Effector CD8-positive, alpha-beta T cell (primary cell): ENCODE measurements at places on chromosomes 12 and 14.
A peak's percentile ranks its signal among the peaks of the same experiment; 100 is the strongest.

- DNase-seq: no peak
These were observed 701.2 kb upstream of the TBX3 start for GRCh38 chr12:115385141-115385540.

GRCh38 chr14:38404616-38405015, 148.7 kb upstream of the CLEC14A start:
- no peak for DNase-seq

DNA sequence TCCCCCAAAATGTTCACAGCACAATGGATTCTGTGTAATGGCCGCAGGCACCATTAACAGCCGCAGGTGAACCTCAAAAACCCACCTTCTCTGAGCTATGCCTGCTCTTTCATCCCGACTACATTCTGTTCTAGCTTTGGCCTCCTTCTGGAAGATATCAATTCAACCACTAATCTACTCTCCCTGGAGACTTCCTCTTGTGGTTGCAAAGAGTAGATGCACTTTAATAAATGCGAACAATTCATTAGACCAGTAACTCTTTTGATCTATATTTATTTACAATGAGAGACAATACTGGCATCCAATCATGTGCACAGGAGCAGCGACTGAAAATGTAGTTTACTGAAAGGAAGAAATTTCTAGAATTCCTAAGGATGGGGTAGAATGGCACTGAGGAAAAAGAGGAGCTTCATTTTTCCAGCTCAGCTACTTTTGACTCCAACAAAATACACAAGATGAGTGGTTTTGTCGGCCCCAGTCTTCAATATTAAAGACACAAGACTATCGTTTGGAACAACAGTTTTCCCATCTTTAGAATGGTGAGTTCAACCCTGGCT, 5.3 kb downstream of the GRIN2B start:
- no peak for DNase-seq

DNA sequence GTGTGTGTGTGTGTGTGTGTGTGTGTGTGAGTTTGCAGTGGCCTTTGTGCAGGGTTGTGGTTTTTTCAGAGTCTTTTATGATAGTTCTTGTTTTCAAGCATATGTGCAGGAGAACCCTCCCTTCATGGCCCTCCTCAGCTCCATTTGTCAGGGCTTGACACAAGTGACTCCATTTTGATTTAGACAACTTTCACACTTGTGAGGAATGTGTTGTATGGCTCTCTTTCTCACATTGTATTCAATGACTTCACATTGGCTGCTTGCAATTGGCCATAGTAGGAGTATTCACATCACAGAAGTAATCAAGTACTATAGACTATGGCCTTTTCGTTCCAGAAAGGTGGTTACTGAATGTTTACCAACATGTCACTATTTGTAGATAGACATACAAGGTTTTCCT, 133.1 kb downstream of the SLC38A1 start:
- DNase-seq: no peak

DNA sequence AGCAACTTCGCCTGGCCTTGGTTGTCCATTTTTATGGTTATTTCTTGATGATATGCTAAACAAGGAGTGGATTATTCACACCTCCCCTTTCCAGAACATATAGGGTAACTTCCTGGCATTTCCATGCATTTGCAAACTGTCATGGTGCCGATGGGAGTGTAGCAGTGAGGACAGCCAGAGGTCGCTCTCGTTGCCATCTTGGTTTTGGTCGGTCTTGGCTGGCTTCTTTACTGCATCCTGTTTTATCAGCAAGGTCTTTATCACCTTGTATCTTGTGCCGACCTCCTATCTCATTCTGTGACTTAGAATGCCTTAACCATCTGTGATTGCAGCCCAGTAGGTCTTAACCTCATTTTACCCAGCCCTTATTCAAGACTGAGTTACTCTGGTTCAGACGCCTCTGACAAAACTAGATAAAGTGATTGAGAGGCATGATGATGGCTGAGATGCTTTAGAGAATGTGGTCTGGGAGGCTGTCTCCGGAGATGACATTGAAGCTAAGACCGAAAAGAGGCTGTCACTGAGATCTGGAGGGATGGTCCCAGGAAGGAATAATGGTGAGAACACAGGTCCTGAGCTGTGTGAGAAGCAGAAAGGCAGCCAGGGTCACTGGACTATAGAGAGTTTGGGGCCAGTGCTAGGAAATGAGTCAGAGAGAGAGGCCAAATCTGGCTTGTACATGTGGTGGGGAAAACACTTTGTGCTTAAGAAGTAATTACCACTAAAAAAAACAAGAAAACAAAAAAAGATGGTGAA, 2.9 kb downstream of the GLT1D1 start:
- no peak for DNase-seq

DNA sequence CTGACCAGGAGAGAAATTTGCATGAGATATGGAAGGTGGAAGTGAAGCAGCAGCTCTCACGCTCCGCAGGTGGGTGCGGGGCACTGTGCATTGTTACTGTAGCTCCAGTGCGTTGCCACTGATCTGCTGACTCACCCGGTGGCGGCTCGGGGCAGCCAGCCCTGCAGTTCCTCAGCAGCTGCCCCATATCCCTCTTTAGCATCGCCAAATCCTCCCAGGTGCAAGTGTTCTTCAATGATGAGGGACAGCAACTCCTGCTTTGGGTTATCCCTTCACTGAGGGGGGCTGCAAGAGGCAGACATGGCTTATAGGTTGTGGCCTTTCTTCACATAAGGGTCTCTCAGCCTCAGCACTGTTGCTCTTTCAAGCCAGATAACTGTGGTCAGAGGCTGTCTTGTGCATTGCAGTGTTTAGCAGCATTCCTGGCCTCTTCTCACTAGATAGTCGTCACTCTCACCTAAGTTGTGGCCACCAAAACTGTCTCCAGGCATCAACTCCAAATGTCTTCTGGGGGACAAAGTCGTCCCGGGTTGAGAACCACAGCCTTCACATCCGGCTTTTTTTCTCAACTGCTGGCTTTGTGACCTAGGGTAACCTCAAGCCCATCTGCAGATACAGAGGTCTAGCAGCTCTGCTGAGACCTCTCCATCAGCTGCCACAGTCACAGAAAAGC, 180.8 kb downstream of the EFCAB11 start:
- DNase-seq: peak; percentile 5

DNA sequence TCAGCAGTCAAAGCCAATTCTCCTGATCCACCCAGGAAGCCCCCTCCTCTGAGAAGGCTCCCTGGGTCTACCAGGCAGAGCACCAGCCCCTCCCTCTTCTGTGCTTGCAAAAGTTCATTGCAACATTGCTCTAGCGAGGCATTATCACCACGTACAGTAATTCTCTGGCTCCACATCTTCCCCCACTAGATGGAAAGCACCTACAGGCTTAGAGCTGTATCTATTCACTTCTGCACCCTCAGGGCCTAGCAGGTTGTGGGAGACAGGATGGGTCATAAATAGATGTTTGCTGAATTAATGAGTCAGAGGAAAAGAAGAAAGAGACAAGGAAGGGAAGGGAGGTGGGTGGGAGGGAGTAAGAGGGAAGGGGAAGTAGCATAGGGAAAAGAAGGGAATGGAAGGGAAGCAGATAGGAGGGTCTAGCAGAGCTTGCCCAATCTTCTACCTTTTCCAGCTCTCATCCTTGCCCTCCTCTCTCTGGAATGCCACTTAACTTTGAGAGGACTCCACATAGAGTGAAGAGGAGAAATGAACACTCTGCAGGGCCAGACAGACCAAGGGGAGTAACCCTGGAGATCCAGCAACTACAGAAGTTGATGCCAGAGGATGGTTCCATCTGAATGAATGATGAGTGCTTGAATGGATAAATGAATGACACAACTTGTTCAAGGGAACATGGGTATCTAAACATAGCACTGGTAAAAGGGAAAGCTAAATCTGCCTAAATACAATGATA, 42.0 kb upstream of the NT5DC3 start:
- DNase-seq: no peak

DNA sequence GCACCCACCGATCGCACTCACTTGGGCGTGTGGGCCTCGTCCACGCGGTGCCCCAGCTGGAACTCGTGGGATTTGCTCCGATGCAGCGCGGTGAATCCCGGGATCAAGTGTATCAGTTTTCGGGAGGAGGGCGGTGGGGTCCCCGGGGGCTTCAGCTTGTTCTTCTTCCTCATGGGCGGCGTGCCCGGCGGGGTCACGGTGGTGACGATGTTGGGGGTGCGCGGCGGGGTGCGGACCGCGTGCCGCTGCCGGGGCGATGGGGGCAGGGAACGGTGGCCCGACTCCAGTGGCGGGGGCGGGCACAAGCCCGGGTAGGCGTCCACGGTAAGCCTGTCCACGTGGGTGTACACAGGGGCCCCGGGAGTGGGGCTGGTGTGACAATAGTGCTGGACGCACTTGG, 207.8 kb downstream of the KSR2 start:
- DNase-seq: no peak

GRCh38 chr14:36394593-36394992, 74.2 kb upstream of the MBIP start:
- no peak for DNase-seq

GRCh38 chr12:67107751-67108269, 161.3 kb upstream of the CAND1 start:
- no peak for DNase-seq

DNA sequence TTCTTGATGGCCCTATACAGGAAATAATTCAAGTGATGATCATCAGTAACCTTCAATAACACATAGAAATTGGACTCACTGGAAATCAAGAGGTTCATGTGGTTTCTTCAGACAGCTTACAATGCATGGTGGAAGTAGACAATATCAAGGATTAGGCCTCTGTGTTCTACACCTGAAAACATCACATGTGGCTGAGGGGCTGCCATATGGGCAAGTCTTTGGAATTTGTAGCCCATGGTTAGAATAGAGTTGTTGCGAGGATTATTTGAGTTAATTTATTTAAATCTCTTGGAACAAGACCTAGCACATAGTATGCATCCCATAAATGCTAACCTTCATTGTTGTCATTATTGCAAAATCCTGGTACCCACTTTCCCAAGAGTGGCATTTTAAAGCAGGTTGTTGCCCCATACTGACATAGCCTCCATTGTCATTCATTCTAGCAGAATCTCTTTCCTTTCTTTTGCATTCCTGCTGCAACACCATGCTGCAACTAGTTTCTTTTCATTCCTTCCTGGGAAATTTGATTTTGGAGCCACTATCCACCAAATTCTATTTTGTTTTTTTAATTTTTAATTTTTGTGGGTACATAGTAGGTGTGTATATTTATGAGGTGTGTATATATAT, 352.7 kb upstream of the NAV3 start:
- no peak for DNase-seq

- DNase-seq: no peak
These were observed 107.6 kb upstream of the FUT8 start for GRCh38 chr14:65304963-65305362.

- DNase-seq: no peak
These were observed 59.6 kb downstream of the SEC23A start for GRCh38 chr14:39043352-39043943.

GRCh38 chr12:121159467-121160307, 27.0 kb downstream of the P2RX7 start:
- DNase-seq: no peak

DNA sequence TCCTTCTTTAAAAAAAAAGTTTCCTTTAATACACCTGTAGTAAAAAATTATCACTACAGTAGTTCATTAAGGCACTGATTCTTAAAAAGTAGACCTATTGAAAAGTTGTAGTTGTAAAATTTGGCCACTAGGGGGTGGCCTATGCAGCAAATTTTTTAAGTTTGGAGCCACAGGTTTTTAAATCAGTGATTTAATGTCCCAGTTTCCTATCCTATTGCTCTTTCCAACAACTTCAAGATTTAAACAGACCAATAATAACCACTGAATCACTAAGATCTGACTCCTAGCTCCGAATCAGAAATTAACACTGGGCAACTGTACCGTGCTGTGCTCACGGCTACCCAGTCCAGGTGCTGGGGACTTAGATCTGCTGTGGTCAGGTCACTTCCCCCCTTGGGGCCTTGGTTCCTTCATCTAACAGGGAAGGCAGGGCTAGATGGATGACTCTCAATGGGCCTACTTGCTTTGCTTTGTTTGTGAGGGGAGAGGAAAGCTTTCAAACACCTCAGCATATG, 279.3 kb downstream of the MED13L start:
- no peak for DNase-seq

GRCh38 chr14:82060219-82060618, 526.6 kb upstream of the SEL1L start:
- no peak for DNase-seq

DNA sequence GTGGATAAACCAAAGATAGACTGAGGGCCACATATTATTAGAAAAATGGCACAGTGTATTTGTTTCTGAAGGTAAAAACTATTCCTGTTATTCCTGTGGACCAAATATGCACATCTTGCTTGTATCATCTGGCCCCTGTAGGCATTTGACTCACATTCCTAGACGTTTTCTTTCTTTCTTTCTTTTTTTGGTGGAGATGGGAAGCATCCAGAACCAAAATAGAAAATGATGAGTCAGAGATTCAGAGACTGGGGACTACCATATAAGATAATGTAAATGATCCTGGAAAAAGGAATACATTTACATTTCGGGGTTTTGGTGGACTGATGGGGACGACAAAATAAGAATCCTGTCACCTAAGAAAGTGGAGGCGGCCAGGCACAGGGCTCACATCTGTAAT, 24.2 kb downstream of the TRIM9 start:
- DNase-seq: no peak

DNA sequence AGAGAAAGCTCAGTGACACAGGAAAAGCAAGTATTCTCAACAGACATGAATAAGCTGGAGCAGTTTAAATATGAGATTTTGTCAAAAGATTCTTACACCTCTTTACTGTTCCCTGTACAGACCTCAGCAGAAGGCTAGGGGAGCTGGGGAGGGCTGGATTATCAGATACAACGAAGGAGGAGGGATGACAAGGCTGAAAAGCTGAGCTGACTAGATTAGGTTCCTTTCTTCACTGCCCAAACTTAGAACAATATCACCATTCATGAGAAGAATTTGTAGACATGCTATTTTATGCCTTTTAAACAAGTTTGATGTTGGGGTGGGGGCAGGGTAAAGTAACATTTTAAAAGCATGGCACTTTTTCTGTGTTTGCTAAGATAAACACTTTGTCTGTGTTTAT, 611.1 kb downstream of the AACS start:
- no peak for DNase-seq

DNA sequence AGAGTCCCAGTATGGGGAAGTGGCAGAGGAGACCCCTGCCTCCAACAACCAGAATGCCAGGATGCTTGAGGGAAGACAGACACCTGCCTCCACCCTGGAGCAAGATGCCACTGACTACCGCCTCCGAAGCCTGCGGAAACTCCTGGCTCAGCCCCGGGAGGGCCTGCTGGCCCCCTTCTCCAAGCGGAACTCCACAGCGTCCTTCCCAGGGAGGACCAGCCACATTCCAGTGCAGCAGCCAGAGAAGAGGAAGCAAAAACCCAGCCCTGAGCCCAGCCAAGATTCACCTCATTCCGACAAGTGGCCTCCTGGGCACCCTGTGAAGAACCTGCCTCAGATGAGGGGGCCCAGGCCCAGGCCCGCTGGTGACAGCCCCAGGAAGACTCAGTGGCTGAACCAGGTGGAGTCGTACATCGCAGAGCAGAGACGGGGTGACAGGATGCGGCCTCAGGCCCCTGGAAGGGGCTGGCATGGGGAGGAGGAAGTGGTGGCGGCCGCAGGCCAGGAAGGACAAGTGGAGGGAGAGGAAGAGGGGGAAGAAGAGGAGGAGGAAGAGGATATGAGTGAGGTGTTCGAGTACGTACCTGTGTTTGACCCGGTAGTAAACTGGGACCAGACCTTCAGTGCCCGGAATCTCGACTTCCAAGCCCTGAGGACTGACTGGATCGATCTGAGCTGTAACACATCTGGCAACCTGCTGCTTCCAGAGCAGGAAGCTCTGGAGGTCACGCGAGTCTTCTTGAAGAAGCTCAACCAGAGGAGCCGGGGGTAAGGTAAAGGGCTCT, 93.7 kb downstream of the B4GALNT3 start:
- DNase-seq: no peak

GRCh38 chr12:3341594-3341993, 149.4 kb upstream of the PRMT8 start:
- DNase-seq: no peak
